ENCODE measurements at places on chromosomes 16 and 17. TPM values are rescaled to one million over a fixed set of nuclear protein-coding genes. Genes with fewer than 3 reads are reported as not detected.

GRCh38 chr17:32739722-32740121, 137.2 kb downstream of the MYO1D start:
- DNase-seq, result no peak

The UBE2G1 gene
- 36.7 TPM for total RNA-seq

The CMTM2 gene
- not detected for total RNA-seq

The CD7 gene
- not detected for total RNA-seq

The DOC2B gene
- 10.5 TPM for total RNA-seq

The ALOX15B gene
- not detected for total RNA-seq

The MFAP4 gene
- not detected for total RNA-seq

The LONP2 gene
- total RNA-seq, result 22.2 TPM

The MEIOC gene
- total RNA-seq, result not detected
